ENCODE measurements at places on chromosomes 7 and 10. TPM values are rescaled to one million over a fixed set of nuclear protein-coding genes. Genes with fewer than 3 reads are reported as not detected.

DNA sequence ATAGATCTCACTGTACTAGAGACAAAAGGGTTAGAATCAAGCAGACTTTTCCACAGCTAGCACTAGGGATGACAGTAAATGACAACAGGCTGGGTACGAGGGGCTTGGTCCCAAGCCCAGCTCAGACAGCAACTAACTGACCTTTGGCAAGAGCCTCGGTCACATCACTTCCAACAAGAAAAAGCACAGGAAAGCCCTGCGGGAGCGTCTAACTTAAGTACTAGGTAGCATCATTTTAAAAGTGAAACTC lies 22.8 kb downstream of the CALML3 start:
- DNase-seq: no peak

GRCh38 chr7:22548313-22548712 lies 48.3 kb upstream of the STEAP1B start:
- no peak for DNase-seq

GRCh38 chr7:45088146-45088701 lies 545 bp downstream of the NACAD start:
- peak; percentile 34 for DNase-seq

DNA sequence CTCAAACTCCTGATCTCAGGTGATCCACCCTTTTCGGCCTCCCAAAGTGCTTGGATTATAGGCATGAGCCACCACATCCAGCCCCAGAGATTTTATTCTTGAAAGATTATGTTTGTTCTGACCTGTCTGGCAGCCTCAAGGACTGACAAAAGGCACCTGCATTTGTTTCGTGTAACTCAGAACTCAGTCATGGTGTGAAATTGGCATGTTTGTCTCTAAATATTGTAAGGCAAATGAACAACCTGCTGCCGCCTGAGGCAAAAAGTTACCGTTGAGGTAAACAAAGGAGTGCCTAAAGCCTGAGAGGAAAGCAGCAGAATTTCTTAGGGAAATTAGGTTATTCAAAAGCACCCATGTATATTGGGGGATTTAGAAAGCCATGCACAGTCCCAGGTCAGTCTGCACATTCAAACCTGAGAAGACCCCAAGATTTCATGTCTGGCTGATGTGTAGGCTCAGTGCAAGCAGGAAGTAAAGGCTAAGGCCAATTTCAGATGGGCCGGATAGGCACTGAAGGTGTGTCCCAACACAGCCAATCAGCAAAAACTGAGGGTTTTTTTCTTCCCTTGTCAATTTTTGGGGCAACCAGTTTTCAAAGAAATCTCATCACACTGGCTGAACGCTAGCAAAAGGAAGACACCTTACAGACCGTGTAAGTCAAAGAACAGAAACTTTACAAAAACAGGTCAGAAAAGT lies 33.3 kb upstream of the HHEX start:
- DNase-seq: no peak

DNA sequence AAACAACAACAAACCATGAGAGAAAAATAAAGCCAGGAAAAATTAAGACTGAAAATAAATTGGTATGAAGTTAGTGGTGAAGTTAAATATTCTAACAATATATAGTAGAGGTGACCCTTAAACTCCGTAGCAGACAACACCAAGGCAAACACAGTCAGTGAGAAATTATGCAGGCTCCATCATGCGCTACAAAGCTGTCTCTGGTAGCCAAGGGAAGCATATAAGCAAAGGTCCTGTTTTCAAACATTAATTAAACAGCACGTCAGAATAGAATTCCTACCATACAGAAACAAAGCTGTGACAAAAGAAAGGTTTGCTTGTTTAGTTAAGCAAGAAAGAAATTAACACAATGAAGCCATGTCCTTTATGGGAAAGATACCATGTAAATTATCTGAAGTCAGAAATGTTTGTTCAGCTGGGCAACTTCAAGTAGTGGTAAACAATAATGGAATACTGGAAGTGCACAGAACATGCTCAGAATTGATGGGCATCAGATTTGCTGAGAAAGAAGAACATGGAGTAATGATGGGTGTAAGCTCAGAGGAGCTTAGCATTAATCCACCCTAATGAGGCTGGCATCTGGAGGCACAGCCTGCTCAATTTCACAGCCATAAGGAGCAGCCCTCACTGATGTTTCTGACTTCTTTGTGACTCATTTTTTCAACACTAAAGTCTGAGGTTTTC lies 75.7 kb downstream of the IGF2BP3 start:
- no peak for DNase-seq

- DNase-seq: no peak
Measured at GRCh38 chr7:40475681-40475982, 340.8 kb downstream of the SUGCT start.

GRCh38 chr10:122725768-122726167 lies 26.1 kb upstream of the C10orf120 start:
- DNase-seq: no peak

- no peak for DNase-seq
Measured at GRCh38 chr10:49023752-49024151, 84.1 kb upstream of the LRRC18 start.

DNA sequence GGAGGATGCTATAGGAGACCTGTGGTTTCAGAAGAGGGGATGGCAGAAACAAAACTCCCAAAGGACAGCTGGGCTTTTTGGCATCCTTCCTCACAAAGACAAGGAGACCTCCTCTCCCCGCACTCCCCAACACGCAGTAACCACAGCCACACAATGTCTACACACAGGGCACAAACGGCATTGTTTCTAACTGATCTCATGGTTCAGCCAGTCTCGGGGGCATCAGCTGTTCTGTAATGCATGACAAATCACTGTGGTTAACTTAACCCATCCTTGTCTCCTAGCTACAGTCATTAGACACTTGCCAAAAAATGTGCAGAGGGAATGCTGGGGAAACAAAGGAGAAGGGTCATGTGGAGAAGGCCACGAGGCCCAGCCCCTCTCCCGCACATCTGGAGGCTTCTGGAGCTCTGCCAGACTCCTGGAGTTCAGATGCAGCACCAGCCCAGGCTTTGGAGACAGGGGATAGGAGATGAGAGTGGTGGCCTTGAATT lies 7.6 kb upstream of the ADAMTS14 start:
- DNase-seq: no peak

Gene PTN
- 18.8 TPM for total RNA-seq

Gene TMEM236
- total RNA-seq: 0.43 TPM

Gene ALDH18A1
- total RNA-seq: 9.7 TPM

Gene PLEKHS1
- total RNA-seq: not detected

Gene THSD7A
- total RNA-seq: 0.70 TPM

Gene MMP21
- total RNA-seq: not detected

All from Right ventricle myocardium superior (tissue), 1 donor.